Left kidney (tissue), 8 donors: ENCODE measurements at places on chromosomes 12 and 14. TPM values are rescaled to one million over a fixed set of nuclear protein-coding genes. Genes with fewer than 3 reads are reported as not detected.
A peak's percentile ranks its signal among the peaks of the same experiment; 100 is the strongest.

DNA sequence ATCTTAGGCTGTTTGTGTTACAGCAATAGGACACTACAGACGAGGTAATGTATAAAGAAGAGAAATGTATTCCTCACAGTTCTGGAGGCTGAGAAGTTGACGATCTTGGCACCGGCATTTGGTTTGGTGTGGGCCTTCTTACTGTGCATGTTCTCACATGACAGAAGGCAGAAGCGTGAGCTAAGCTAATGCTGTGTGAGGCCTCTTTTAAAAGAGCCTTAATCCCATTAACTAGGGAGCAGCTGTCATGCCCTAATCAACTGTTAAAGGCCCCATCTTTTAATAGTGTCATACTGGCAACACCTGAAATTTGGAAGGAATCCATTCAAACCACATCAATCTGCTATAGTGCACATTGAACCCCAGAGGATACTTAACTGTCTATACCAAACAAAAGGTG, 992.9 kb downstream of the GALC start:
- no peak for DNase-seq

DNA sequence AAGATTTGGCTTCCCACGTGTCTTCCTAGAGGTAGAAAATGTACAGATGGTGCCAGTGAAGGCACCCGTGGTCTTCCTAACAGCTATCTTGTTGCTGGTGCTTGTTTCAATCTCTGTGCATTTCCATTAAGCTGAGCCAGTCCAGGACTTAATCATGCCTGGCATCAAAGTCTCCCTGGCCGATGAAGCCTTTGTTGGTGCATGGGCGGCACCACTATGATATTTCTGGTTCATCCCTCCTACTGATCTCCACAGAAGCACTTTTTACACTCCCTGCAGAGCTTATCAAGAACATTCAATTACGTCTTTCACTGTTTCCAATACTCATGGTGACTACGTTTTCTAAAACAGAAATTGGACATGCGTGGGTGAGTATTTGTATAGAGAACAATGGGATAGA, 128.4 kb downstream of the TTC8 start:
- no peak for DNase-seq

GRCh38 chr12:75720812-75721641, 209.6 kb upstream of the KRR1 start:
- DNase-seq, result no peak

DNA sequence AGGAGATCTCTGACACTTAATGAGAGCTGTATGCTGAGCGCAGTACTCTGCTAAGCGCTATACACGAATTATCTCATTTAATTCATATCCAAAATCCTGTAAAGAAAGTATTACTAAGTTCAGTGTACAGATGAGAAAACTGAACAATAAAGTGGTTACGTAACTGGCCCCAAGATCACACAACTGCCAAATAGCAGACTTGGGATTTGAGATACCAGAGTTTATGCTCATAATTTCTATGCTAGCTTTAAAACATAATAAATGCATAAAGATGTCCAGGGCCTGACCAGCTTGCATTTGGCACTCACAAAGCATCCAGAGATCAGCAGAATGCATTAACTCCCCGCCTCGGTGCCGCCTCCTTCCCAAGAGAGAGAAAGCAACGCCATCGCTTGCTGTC, 83.2 kb upstream of the PWP1 start:
- no peak for DNase-seq

Gene RHOF
- 15.9 TPM for polyA plus RNA-seq

- no peak for DNase-seq
Measured at GRCh38 chr12:57244312-57244696, 6.7 kb downstream of the STAC3 start.

Gene TAS2R8
- polyA plus RNA-seq, result not detected

- DNase-seq, result peak; percentile 87
Measured at GRCh38 chr14:103910262-103910935, 17.9 kb upstream of the TDRD9 start.

Gene SSPN
- 13.0 TPM for polyA plus RNA-seq

Gene RHOJ
- polyA plus RNA-seq, result 21.8 TPM

Gene COA8
- polyA plus RNA-seq, result 44.2 TPM

GRCh38 chr12:50101663-50102062, 2.1 kb upstream of the GPD1 start:
- no peak for DNase-seq

Gene A2M
- polyA plus RNA-seq, result 218 TPM

DNA sequence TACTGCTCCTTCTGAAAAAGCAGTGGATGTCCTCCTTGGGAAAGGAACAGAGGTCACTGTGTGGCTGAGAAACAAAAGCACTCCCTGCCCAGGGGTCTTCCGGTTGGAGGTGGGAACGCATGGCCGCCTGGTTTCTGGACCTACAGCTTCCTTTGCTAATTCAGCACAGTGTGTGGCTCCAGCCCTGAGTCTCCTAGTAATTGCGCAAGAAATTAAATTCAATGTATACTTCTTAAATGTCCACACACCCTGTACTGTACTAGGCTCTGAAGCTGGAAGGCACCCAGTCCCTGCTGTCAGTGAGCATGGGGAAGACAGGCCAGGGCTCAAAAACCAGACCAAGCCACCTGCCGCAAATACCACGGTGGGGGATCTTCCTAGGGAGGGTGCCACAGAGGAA, 13.4 kb downstream of the SLC24A4 start:
- no peak for DNase-seq

GRCh38 chr14:81591266-81591665, 57.6 kb upstream of the SEL1L start:
- no peak for DNase-seq

DNA sequence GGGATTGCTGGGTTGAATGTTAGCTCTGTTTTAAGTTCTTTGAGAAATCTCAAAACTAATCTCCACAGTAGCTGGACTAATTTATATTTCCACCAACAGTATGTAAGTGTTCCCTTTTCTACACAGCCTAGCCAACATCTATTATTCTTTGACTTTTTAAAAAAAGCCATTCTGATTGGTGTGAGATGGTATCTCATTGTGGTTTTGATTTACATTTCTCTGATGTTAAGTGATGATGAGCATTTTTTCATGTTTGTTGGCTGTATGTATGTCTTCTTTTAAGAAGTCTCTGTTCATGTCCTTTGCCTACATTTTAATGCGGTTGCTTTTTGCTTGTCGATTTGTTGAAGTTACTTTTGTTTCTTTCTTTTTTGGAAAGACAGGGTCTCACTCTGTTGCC, 301.1 kb upstream of the OR4E1 start:
- no peak for DNase-seq

Gene FAM186B
- 3.1 TPM for polyA plus RNA-seq

- no peak for DNase-seq
Measured at GRCh38 chr12:97109441-97109840, 202.4 kb downstream of the NEDD1 start.

GRCh38 chr12:124828264-124829007, 35.2 kb downstream of the SCARB1 start:
- peak; percentile 46 for DNase-seq

DNA sequence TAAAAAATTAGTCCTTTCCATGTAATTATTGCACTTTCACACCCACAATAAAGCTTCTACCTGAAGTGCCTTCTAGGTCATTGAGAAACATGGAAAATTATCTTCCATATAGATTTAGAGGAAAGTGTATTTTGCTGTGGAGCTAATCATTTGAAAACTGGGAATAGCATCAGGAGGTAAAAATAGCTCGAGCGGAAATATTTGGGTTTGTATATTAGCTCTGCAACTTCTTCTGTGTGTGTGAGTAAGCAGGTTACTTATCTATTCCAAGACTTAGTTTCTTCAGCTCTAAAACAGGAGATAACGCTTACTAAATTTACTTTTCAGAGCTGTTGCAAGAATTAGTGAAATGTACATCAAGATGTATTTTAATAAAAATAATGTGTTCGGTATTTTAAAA, 95.0 kb upstream of the MON2 start:
- no peak for DNase-seq

DNA sequence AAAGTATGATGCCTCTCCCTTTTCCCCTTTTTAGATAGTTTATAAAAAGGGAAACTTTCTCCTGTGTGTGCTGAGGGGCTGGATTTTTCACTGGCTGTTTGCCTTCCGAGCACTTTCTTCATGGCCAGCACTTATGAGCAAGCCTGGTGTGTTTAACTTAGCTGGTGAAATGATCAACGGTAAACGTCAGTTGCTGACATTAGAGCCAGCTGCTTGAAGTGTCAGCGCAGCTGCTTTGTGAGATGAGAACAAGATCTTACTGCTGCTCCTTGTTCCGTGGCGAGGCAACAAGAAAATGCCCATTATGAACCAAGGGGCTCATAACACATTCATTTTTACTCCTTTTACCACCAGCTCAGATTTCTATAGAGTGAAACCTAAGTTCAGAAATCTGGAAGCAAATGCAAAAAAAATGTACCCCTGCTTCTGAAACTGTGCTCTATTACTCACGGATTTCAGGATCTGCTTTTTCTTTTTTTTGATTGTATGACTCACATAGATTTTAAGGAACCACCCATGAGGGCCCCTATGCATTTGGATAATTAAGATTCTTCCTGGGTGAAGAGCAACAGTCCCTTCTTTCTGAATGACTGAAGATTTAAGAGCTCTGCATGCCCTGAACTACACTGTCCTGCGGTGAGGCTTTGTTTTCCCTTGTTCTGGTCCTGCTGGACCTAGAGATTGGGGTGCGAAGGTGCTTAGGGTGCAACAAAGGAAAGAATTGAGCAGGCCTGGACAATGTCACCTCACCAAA, 74.3 kb upstream of the CPM start:
- DNase-seq, result peak; percentile 50

Gene PTPRR
- 0.60 TPM for polyA plus RNA-seq

DNA sequence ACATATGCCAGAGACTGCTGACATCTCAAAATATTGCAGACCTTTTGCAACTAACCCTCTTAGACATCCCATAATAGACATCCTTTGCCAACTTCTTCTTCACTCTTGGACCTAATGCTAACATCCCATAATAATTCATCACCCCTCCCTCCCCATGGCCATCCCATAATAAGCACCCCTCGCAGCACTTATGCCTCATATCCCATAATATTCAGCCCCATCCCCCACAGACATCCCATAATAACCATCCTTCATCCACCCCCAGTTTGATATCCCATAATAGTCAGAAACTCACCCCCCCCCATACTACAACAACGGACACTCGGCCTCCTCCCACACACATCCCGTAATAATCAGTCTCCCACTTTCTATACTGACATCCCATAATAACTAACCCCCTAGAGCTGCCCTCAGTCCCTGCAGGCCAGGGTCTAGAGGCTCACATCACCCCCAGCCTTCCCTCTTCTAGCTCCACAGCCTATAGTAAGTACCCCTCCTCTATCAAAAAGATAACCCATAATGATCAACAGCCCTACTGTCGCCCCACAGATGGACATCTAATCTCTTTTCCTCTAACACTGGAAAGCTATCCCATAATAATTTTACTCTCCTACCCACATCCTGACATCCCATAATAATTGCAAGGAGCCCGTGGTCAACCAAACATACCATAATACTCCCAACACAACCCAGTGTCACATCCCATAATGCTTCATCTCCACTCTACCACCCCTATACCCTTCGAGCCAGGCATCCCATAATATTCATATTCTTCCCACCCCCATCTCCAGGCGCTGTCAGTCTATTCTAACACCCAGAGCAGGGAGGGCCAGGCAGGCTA, 792 bp upstream of the CHD4 start:
- DNase-seq, result peak; percentile 76
